LHCN-M2 (cell line): ENCODE measurements at places on chromosomes 1 and 21. TPM values are rescaled to one million over a fixed set of nuclear protein-coding genes. Genes with fewer than 3 reads are reported as not detected.

S100A9 gene
- total RNA-seq = not detected in 2 replicates

- peak; percentile 35 for DNase-seq
These were observed 500.4 kb downstream of the PTPRU start for GRCh38 chr1:29736582-29737188.

UBE2U gene
- total RNA-seq = not detected in 2 replicates

GRCh38 chr1:67634396-67634935 is 50.5 kb upstream of the GADD45A start:
- DNase-seq = no peak

DNA sequence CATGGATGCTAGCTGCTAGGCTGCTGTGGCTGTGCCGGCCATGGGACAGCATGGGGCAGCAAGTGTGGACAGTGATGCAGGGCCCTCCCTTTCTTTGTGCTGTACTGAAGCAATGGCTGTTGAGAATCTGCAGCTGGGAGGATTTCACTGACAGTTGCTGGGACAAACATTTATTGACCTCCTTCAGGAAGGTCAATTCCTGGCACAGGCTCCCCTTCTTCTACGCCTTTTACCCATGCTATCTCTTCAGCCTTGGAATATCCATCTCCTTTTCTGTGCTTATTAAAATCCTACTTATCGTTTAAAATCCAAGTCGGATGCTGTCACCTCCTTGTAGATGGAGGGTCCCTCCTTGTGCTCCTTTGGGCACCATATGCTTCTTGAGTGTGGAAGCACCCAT is 213.1 kb upstream of the USP24 start:
- DNase-seq = no peak

DNA sequence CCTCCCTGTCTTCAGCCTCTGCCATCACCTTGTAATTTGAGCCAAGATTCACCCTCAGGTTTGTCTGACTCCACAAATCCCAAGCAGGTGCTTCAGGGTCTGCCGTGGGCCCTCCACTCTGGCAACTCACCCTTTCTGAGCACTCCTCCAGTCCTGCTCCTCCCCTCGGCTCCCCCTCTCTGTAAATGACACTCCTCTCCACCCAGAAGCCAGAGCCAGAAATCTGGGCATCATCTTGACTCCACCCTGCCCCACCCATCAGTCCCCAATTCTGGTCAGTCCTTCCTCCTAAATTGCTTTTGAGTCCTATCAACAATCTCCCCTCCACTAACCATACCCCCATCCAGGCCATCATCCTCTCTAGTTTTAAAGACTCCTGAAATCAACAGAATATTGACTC is 40.5 kb downstream of the RCSD1 start:
- no peak for DNase-seq

SLC9C2 gene
- total RNA-seq = not detected in 2 replicates

ATAD3B gene
- 29.2 and 38.7 TPM in 2 replicates for total RNA-seq

PGBD5 gene
- total RNA-seq = 0.06 and 0.29 TPM in 2 replicates

FAM229A gene
- total RNA-seq = 2.0 and 5.2 TPM in 2 replicates

USH2A gene
- total RNA-seq = under 0.01 TPM in 2 replicates

DNA sequence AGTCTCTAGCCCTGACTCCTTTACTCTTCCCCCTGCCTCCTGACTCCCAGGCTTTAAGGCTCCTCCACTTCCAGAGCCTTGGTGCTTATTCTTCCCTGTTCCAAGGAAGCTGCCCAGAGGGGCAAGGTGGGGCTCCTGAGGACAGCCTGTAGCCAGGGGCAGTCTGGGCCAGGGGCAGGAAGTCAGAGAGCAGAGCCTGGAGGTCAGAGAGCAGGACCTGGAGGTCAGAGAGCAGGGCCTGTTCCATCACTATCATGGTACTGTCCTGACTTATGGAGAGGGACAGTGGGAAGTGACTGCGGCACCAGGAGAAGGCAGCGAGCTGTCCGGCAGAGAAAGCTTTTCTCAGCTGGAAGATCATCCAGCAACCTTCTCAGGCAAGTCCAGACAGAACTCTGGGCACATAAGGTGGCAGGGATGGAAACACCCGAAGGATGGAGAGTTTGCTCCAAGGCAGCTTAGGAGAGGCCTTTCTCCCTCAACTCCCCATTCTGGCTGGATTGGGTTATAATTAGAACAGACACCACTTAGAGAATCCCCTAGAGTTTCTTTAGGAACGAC is 25.0 kb downstream of the PLXNA2 start:
- DNase-seq = no peak

DNA sequence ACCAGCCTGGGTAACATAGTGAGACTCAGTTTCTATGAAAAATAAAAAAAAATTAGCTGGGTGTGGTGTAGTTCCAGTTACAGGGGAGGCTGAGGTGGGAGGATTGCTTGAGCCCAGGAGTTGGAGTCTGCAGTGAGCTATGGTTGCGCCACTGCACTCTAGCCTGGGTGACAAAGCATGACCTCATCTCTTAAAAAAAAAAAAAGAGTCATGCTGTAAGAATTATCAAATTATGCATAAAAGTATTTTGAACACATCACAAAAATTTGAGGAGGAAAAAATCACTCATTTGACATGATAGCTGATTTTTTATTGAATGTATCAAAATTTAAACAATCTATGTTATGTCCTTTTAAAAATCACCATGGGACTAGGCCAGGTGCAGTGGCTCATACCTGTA is 17.8 kb downstream of the CCDC30 start:
- DNase-seq = peak; percentile 15

DNA sequence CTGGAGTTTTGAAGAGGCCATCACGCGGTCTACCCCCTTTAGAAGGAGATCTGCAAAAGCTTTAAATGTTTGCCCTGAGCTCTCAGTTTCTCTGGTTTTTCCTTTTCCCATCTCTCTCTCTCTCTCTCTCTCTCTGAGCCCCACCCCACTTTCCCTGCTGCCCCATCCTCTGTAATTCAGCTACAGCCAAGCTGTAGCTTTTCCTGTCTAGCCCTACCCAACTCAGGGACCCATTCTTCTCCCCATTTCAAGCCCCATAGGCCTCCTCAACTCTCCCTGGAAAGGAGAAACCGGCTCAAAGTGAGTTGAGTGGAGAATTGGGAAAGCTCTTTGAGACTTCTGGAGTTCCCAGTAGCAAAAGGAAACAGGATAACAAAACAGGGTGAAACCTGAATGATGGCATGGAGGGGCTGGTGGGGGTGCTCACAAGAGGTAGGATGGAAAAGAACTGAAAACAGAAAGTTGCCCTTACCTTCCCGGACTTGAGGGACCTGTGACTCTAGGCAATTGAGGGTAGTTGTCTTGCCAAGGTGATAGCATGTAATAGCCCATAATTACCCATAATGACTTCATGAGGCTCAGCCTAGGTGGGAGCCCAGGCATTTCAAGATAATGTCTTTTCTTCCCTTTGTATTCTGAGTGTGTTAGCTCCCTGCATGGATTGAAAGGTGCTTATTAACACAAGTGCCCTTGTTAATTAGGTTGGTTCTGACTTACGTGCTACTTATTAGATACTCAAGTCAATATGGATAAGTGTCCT is 84.9 kb downstream of the SLC16A1 start:
- DNase-seq = no peak
